SIG-M5 (cell line): ENCODE measurements at places on chromosomes 3 and 15.

DNA sequence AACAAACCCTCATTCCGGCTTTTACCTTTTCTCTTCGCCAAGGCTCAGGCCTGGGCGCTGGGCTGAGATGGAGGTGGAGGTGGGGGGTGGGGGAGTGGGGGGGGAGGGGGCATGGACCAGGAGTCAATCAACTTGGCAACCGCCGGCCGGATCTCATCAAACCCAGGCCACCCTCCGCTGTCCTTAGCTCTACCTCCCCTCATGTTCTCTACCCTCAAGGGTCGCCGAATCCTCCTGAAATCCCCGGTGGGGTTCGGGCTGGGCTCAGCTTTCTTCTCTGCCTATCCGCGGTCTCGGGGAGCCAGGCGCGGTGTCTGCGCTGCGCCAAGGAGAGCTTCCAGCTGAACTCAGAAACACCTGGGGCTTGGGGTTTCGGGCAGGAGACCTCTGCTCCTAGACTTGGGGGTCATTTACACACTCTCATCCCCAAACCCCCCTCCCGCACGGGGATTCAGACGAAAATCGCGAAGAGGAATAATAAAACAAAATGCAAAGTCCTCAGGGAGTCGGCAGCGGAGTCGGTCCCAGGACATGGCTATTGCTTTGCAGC, 2.5 kb downstream of the ONECUT1 start:
- DNase-seq: no peak

DNA sequence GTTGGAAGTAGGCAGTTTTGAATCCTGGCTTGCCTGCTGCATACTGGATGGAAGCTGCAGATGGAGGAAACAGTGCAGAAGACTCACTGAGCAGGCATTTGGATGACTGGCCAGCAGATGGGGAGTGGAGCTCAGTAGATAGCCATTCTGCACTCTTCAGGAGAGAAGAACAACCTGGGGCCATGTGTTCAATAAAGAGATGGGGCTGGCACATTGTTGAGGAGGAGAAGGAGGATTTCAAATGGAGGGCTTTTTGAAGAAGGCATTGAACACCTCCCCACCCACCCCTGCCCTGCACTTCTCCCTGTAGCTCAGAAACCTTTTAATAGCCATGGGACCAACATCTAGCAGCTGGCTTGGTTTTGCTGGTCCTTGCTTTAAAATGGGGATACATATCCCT, 109.8 kb downstream of the CACNA1D start:
- no peak for DNase-seq

DNA sequence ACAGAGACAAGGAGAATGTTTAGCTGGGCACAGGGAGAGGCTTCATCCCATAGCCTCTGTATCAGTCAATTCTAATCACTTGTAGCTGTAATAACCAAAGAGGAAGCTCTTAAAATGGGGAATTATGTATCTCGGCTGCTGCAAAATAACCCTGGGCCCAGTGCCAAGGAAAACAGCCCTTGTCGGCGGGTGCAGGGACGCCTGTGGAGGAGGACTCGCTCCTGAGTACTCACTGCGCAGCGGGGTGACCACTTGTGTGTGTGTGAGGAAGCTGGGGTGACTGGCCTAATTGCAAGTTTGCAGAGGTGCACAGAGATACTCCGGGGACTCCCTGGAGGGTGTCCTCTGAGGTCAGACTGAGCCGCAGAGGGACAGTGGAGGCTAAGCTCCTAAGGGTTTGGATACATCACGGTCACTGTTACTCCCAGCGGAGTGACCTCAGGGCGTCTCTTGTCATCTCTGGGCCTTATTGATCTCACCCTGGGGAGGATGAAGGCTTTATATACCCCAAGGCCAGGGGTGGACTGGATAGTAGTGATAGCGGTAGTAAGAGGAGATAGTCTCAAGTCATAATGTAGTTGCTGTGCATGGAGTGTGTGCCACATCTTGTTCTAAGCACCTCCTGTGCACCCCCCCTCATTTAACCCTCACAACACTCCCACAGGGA, 37.2 kb downstream of the SLC6A6 start:
- DNase-seq: peak; percentile 45

GRCh38 chr3:98359993-98360675, 6.5 kb downstream of the OR5K4 start:
- DNase-seq: no peak

DNA sequence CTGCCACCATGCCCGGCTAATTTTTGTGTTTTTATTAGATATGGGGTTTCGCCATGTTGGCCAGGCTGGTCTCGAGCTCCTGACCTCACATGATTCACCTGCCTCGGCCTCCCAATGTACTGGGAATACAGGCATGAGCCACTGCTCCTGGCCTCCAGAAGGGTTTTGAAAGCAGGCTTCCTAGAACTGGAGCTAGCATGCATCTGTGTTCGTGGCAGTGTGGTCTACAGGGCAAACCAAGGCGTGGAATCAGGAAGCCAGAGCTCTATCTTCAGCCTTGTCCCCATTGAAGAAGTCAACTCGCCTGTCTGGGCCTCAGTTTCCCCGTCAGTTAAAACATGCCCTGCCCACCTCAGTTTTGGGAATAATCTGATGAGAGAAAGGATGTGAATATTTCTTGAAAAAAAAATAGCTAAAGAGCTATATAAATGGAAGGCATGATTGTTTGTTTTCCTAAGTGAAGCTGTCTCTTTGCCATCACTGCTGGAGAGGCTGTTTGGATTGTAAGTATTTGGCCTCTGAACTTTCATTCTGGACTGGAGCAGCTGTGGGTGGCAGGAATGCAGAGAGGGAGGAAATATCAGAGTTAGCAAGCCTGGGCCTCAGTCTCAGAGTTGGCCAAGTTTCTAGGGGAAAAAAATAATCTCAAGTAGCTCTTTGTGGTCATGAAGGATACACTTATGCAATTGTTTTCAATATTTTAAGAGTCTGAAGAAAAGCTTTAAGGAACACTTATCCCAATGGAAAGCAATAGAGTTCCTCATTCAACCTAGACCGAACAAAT, 36.5 kb upstream of the UACA start:
- no peak for DNase-seq

DNA sequence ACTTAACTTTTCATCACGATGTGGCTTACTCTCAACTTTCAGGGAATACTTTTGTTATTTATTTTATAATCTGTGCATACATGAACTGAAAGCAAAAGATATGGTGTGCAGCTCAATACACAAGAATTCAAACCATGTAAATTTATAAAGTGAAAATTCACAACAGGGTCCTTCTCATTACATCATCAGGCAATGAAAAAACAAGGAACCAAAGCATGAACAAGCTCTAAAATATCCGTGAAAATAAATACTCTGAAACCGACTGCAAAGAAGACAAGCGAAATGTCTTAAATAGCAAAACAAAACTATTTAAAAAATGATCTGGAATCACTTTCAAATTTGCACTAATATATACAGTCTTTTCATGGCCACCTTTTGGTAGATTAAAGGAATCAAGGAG, 28.9 kb downstream of the GNB5 start:
- no peak for DNase-seq

- DNase-seq: peak; percentile 32
Observed at GRCh38 chr3:157436583-157437291, at the start of gene PTX3. Gene PTX3, plus strand, starts transcription at chr3:157436850. Its CDS starts 84 bp downstream, at chr3:157436934.

DNA sequence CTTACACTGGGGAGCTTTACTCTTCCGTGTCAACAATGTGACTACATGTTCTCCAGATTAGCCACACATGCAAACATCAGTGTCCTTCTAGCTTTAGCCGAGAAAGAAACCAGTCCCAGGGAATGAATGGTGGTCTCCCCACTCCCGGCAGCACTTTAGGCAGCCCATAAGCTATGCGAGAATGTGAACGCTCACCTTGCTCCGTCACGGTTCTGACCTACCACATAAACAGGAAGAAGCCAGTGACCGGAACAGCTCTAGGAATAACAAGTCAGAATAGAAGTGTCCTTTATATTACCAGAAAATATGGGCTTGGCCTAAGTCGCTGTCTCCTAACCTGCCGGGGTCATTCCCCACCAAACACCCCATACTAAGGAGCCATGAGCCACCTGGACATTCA, 98.0 kb upstream of the ABHD17C start:
- DNase-seq: no peak

GRCh38 chr3:153614563-153614962, 452.5 kb downstream of the RAP2B start:
- DNase-seq: peak; percentile 48

DNA sequence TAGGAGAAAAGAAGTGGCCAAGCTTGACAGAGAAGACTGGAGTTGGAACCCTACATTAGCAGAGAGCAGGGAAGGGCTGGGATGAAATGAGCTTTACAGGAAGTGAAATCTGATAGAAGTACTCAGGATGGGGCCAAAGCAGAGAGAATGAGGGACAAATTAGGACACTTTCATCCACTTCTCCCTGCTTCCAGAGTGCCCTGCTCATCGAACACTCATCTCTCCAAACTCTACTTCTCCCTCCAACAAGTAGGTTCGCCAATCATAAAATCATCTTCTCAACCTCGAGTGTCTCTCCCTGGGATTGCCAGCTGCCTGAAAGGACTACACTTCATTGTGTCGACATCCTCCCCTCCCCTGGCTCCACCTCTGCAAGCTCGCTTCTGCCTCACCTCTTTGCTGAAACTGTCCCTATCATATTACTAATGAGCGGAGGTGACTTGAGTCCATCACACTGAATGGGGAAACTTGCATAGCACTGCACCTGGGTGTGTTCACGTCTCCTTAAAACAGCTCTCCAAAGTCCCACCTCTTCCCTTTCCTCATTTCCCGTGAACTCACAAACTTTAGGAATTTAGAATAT, 365.8 kb downstream of the FOXP1 start:
- no peak for DNase-seq

DNA sequence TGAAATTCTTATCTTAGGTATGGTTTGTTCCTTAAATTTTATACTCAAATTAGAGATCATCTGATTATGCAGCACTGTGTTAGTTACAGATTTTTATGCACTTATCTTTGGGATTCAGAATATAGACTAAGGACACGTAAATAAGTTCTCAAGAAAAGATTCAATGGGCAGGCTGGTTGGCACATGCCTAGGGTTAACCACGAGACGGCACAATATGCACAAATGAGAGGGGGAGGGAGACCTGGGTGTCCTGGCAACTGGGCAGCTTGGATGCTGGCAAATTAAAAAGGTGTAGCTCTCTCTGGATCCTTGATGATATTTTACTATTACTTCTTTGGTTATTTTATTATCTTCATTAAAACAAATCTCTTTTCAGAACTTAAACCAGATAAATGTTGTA, 672 bp downstream of the AADAC start:
- no peak for DNase-seq

DNA sequence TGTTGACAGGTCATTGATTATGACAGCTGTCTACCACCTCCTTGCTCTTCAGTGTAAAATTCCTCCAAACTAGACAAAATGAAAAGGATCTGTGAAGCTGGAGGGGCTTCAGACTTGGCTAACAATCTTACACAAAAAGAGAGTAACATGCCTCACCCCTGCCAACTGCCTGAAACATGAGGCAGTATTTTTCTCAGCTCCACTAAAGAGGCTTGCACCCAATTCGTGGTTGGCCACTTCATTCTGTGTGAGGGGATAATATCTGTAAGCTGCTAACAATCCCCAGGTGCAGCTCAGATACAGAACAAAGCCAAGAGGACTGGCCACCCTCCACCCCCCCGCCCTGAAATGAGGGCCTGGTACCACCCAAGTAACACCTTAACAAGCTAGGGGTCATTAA, 2.8 kb downstream of the MB21D2 start:
- DNase-seq: no peak

GRCh38 chr15:28956491-28956890, 70.7 kb downstream of the APBA2 start:
- no peak for DNase-seq
